Choroid plexus epithelial cell (primary cell): ENCODE measurements at places on chromosomes 1 and 21.

DNA sequence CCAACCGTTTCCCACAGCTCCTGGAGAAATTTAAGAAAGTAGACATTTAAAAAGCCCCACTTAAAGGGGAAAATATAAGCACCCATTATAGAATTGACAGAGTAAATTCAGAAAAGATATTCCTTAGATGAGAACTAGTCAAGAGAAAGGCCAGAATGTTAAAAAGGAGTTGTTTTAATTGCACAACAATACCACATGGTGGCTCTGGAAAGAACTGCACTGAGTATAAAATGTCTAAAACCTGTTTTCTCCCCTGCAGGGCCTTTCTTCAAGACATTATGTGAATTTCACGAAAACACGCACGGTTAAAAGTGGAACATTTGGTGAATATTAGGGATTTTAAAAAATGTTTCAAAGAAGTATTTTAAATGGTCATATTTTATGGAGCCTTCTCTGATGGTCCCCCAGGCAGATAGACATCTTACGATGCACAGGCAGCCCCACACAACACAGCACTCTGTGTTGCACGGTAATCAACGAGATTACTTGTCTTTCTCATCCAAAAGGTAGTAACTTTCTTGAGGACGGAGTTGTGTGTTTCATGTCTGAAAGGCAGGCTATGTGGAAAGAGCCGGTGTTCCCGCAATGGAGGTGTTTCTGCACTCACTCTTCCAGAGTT, 101.9 kb downstream of the PRRX1 start:
- DNase-seq, result peak; percentile 74

DNA sequence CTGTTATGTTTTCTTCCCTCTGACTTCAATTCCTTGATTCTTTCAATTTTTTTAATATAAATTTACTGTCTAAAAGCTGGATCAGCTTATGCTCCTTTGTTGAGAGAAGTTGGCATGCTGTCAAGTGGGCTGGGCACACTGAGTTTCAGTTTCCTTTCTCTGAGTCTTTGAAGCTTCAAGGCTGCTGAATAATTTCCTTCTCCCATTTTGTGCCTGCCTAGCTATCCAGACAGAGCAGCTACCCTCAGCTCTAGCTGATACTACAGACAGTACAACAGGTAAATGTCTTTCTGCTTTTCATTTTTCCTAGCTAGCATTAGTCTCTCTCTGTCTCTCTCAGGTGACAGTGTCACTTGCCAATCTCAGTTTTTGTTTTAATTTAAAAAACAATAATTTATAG, at the start of gene IFI44:
Gene IFI44, plus strand, starts transcription at position 204 of the 400 bp plus-strand sequence. CDS start 365 bp downstream, outside the sequence.
- DNase-seq, result peak; percentile 91

- DNase-seq, result no peak
Measured at GRCh38 chr1:112504001-112504660, 4.6 kb upstream of the WNT2B start.

GRCh38 chr1:193680924-193681316, 494.5 kb upstream of the B3GALT2 start:
- no peak for DNase-seq

GRCh38 chr1:167605576-167605975, 24.5 kb upstream of the RCSD1 start:
- no peak for DNase-seq

DNA sequence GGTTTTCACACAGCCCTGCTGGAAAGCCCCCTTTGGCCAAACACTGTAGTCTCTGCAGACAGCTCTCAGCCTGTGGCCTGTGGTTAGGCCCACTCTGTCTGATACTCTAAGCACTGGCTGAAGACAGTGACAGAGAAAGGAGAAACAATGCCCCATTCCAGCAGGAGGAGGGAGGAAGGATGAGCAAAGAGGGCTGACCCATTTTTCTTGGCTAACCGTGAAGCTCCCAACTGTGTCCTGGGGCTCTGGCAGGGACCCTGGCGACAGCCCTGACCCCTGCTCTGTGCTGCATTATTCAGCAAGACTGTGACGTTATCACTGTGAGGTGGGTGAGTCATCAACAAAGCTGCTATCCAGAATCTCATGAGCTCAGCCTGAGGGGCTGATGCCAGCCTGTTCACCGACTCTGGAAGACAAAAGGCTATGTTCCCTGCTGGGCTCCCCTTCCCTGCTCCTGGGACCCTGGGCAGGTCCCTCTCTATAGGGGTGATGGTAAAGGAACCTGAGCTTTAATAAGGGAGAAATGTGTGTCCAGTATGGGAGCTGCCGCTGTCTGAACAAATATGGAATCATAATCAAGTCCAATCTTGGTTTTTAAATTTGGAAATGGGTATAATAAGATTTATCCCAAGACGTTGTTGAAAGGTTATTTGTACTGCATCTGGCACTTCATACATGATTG, 107.0 kb downstream of the RHOU start:
- DNase-seq, result peak; percentile 88

DNA sequence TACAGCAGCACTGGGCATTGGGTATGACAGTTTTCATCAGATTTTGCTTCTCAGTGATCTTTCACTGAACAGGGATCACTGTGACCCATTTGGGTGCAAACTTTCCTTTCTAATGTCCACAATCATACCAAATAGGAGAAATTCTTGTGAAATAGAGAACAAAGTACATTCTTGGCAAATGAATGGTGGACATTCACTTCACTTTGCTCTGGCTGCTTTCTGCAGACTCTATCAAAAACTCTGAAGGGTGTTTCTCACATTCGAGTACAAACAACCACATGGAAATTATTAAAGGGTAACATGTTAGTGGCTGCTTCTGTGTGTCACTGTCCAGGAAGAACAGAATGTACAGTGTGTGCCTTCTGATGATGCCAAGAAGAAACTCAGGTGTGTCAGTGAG, 61.9 kb upstream of the ADAM30 start:
- DNase-seq, result no peak

DNA sequence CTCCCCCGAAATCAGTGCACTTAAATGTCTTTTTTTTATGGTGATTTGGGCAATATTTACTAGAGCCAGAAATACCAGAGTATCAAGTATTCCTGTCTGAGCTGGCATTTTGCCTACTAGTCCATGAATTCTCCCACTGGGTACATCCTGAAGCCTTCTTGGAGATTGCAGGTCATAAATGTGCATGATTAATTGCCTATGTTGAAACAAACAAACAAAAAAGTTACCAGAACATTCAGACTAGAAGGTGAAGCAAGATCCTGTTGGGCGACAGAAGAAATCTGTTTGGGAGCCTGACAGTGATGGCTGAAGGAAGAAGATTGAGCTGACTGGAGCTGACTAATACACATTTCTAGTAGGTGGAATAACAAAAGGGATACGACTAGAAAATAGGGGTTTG, 127.4 kb upstream of the NRIP1 start:
- DNase-seq, result no peak

GRCh38 chr1:223290397-223290796, 73.6 kb downstream of the SUSD4 start:
- no peak for DNase-seq

DNA sequence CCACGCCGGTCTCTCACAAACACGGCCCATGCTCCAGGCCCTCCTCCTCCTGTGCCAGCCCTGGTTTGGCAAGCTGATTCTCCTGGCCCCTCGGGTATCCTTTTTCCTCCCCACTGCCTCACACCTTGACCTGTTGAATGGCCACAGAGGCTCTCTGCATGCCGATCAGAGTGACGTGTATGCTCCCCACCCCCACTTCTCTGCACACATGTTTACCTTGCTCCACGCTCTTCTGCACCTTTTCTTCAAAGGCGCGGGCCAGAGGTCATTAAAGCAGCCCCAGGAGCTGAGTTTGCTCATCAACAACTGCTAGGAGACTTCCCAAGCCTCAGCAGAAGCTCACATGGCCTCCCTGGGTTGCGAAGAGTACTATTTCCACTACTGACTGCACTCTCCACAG, 139.3 kb upstream of the EDN2 start:
- no peak for DNase-seq
